Stimulated activated memory B cell treated with anti-CD40 and anti-IgM and Interleukin-4, amounts not matched to agents 10 μg/mL and 1 μg/mL and 100 μg/mL, for 72 hours (primary cell): ENCODE measurements at places on chromosomes 5 and 9.
A peak's percentile ranks its signal among the peaks of the same experiment; 100 is the strongest.

DNA sequence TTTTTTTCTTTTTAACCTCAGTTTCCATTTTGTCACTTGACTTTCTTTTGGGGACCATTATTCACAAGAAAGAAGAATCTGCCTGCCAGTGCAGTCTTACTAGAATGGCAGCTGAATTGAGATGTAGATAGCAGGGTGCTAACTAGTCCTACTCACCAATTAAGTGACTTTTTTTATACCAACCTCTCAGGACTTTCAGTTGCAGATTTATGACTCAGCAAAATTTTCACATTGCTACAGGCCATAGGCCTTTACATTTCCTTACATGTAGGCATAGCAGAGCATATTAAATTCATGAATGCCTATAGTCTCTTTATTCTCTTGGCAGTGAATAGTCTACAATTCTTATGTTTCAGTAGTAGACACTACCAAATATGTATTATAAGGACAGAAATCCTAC lies 54.0 kb upstream of the FKTN start:
- no peaks in the 10 kb centered on the region for H3K27me3 ChIP-seq
- no peak overlapping the region for H3K27ac ChIP-seq
- peaks cover 11% of the 10 kb centered on the region for H3K36me3 ChIP-seq
- no peak overlapping the region for H3K4me3 ChIP-seq
- peaks cover 33% of the 10 kb centered on the region for H3K4me1 ChIP-seq
- ATAC-seq = no peak

- H3K27ac ChIP-seq = no peak overlapping the region
- no peak overlapping the region for H3K4me3 ChIP-seq
- ATAC-seq = no peak
- H3K36me3 ChIP-seq = no peaks in the 10 kb centered on the region
Measured at GRCh38 chr5:21007781-21008180, 1019.8 kb upstream of the CDH18 start.

GRCh38 chr5:133228316-133228715 lies 176.5 kb downstream of the HSPA4 start:
- no peaks in the 10 kb centered on the region for H3K36me3 ChIP-seq
- peaks cover 10% of the 10 kb centered on the region for H3K27me3 ChIP-seq
- no peak overlapping the region for H3K4me3 ChIP-seq
- no peak overlapping the region for H3K27ac ChIP-seq

DNA sequence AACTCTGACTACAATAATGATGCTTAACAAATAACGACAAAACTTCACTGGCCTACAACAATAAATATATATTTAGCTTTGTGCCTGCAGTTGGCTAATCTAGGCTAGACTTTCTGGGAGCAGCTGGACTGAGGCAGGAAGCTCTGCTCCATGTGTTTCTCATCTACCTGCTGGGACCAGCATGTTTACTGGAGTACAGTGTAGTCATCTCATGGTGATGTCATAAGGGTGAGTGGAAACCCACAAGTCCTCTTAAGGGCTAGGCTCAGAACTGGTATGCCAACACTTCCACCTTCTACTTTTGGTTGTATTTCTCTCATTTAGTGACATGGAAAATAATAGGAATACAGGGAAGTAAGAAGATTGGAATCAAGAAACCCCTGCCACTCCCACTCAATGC lies 85.7 kb upstream of the NIPBL start:
- no peaks in the 10 kb centered on the region for H3K27me3 ChIP-seq
- H3K4me1 ChIP-seq = no peaks in the 10 kb centered on the region
- H3K4me3 ChIP-seq = no peak overlapping the region
- H3K36me3 ChIP-seq = no peaks in the 10 kb centered on the region
- no peak for ATAC-seq

GRCh38 chr5:14727428-14727865 lies 62.9 kb downstream of the OTULIN start:
- no peak for ATAC-seq
- H3K27ac ChIP-seq = no peak overlapping the region
- H3K36me3 ChIP-seq = peaks cover 28% of the 10 kb centered on the region
- no peak overlapping the region for H3K4me3 ChIP-seq
- peaks cover 16% of the 10 kb centered on the region for H3K4me1 ChIP-seq
- no peaks in the 10 kb centered on the region for H3K27me3 ChIP-seq

- no peak for ATAC-seq
- no peak overlapping the region for H3K4me3 ChIP-seq
- no peak overlapping the region for H3K27ac ChIP-seq
Measured at GRCh38 chr5:69084903-69085302, 8.9 kb upstream of the SLC30A5 start.

DNA sequence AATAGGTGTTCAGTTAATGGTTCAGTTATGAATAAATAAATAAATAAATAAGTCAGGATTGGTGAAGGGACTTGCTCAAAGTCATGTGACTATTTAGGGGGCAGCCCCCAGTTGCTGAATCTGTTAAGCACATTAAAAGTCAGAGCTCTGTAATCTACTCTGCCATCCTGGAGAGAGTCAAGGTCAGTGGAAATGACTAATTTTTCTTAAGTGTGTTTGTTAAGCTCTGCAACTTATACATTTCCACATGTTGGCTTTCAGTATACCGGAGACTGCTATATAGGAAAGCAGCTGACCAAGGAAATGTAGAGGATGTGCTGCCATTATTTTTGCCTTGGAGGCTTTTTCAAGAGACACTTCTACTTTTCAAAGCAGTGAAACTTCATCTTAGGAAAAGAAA lies 57.9 kb downstream of the KIAA1958 start:
- H3K4me1 ChIP-seq = peaks cover 13% of the 10 kb centered on the region
- ATAC-seq = no peak
- no peaks in the 10 kb centered on the region for H3K36me3 ChIP-seq
- H3K27ac ChIP-seq = no peak overlapping the region
- H3K27me3 ChIP-seq = no peaks in the 10 kb centered on the region

GRCh38 chr5:147412561-147412960 lies 97.3 kb downstream of the DPYSL3 start:
- H3K27ac ChIP-seq = no peak overlapping the region
- H3K27me3 ChIP-seq = no peaks in the 10 kb centered on the region
- ATAC-seq = no peak
- H3K36me3 ChIP-seq = no peaks in the 10 kb centered on the region

- peak overlapping the region; percentile 73 for H3K27ac ChIP-seq
- H3K4me1 ChIP-seq = peaks cover 66% of the 10 kb centered on the region
- peak; percentile 94 for ATAC-seq
- H3K36me3 ChIP-seq = peaks cover 41% of the 10 kb centered on the region
Measured at GRCh38 chr5:32298059-32298415, 14.7 kb downstream of the MTMR12 start.

- no peaks in the 10 kb centered on the region for H3K27me3 ChIP-seq
- H3K4me3 ChIP-seq = no peak overlapping the region
- no peaks in the 10 kb centered on the region for H3K36me3 ChIP-seq
- no peak for ATAC-seq
Measured at GRCh38 chr5:167064198-167064776, 1227.2 kb upstream of the WWC1 start.

- H3K36me3 ChIP-seq = no peaks in the 10 kb centered on the region
- no peaks in the 10 kb centered on the region for H3K4me1 ChIP-seq
- ATAC-seq = no peak
Measured at GRCh38 chr5:33120671-33121070, 320.1 kb upstream of the TARS1 start.

GRCh38 chr5:50501491-50502228 lies 60.6 kb upstream of the EMB start:
- ATAC-seq = peak; percentile 95
- no peaks in the 10 kb centered on the region for H3K4me1 ChIP-seq
- H3K4me3 ChIP-seq = no peak overlapping the region
- no peaks in the 10 kb centered on the region for H3K36me3 ChIP-seq
- H3K27me3 ChIP-seq = no peaks in the 10 kb centered on the region
- H3K27ac ChIP-seq = no peak overlapping the region

GRCh38 chr5:142842994-142843905 lies 73.1 kb downstream of the ARHGAP26 start:
- H3K27me3 ChIP-seq = no peaks in the 10 kb centered on the region
- ATAC-seq = no peak
- no peak overlapping the region for H3K27ac ChIP-seq
- H3K4me3 ChIP-seq = no peak overlapping the region
- no peaks in the 10 kb centered on the region for H3K36me3 ChIP-seq

- ATAC-seq = peak; percentile 76
- peaks cover 57% of the 10 kb centered on the region for H3K4me1 ChIP-seq
Measured at GRCh38 chr9:134390537-134390936, 64.3 kb downstream of the RXRA start.
